ENCODE measurements at places on chromosomes 11 and 22. TPM values are rescaled to one million over a fixed set of nuclear protein-coding genes. Genes with fewer than 3 reads are reported as not detected.

Gene DMC1
- not detected for total RNA-seq

Gene PAX6
- total RNA-seq, result not detected

Gene FBXO3
- 25.9 TPM for total RNA-seq

Gene CARD18
- total RNA-seq, result not detected

Gene BRSK2
- total RNA-seq, result not detected

Gene BTG4
- total RNA-seq, result not detected
